Stimulated activated CD4-positive, alpha-beta T cell treated with anti-CD3 and anti-CD28 coated beads, Interleukin-12 subunit alpha, Interleukin-12 subunit beta, amount 100 ng/mL, for 4 hours (primary cell): ENCODE measurements at places on chromosomes 5 and 9.

- DNase-seq, result no peak
These were observed 30.8 kb upstream of the SLC12A2 start for GRCh38 chr5:128052780-128053179.

- no peak for DNase-seq
These were observed 365.3 kb upstream of the CLINT1 start for GRCh38 chr5:158224253-158224652.

GRCh38 chr5:177508221-177508611, 1.4 kb downstream of the DOK3 start:
- DNase-seq, result no peak

- no peak for DNase-seq
These were observed 29.5 kb downstream of the GNAQ start for GRCh38 chr9:78001946-78002731.

- DNase-seq, result no peak
These were observed 344.6 kb downstream of the PDE4D start for GRCh38 chr5:59548807-59549357.

DNA sequence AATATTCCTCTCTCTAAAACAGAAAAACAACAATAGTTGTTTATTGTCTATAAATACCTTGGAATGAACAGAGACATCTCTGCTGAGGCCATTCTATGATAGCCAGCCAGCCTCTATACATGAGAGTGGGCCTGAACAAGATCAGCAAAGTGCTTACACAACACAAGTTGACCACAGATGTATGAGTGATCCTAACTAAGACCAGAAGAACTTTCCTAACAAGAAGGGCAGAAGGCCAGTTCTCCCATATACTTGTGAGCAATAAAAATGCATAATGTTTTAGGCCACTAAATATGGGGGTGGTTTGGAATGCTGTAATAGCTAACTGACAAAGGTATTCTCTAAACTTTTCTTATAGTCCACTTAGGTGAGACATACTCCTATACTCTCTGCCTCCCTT, 345.7 kb downstream of the SPATA31D1 start:
- no peak for DNase-seq

GRCh38 chr5:169705322-169705721, 68.2 kb downstream of the DOCK2 start:
- no peak for DNase-seq

DNA sequence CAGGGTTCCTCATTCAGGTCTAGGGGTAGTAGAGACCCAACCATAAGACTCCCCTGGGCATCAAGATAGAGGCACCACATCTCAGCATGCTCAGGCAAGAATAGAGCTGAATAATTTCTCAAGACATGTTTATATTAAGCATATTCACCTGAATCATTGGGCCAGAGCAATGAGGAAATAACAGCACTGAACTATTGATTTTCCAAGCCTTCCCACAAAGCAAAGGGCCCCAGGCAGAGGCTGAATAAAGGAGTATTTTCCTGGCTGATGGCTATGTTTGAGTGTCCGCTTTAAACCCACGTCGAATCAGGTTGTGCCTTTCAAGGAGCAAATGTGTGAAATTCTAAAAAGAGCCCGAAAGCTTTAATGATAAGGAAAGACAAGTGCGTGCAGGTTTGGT, 129.2 kb downstream of the HSD17B3 start:
- DNase-seq, result no peak

GRCh38 chr5:127420758-127421157, 96.7 kb upstream of the PRRC1 start:
- DNase-seq, result no peak

- no peak for DNase-seq
These were observed 244.7 kb downstream of the PIK3R1 start for GRCh38 chr5:68460147-68460798.
